B cell (primary cell): ENCODE measurements at places on chromosomes 3 and 15.

- no peak for DNase-seq
These were observed 5.1 kb downstream of the APBA2 start for GRCh38 chr15:28890711-28891495.

DNA sequence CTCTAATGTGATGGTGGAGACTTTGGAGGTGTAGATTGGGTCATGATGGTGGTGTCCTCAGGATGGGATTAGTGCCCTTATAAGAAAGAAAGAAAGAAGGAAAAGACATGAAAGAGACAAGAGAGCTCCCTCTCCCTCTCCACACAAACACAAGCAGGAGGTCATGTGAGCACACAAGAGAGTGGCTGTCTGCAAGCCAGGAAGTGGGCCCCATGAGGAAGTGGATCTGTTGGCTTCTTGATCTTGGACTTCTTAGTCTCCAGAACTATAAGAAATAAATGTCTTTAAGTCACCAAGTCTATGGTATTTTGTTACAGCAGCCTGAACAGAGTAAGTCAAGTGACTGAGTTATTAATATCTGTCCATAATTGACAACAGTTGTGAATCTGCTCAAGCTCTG, 17.1 kb downstream of the IQCB1 start:
- DNase-seq = no peak

DNA sequence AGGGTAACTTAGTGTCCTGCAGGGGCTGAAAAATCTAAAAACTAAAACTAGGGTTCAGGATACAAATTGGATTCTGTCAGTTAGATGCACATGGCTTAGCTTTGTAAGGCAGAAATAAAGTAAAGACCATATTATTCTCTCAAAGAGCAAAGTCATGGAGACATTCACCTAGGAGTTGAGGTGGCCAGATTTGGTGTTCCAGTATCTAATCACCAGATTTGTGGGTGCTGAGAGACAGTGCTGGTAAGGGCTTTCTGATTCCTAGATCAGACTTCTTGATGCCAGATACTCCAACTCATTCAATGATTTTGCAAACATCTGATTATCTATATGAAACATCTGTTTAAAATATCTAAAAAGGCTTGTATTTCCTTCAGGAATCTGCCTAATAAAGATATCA, 28.3 kb upstream of the TBC1D5 start:
- DNase-seq = no peak

DNA sequence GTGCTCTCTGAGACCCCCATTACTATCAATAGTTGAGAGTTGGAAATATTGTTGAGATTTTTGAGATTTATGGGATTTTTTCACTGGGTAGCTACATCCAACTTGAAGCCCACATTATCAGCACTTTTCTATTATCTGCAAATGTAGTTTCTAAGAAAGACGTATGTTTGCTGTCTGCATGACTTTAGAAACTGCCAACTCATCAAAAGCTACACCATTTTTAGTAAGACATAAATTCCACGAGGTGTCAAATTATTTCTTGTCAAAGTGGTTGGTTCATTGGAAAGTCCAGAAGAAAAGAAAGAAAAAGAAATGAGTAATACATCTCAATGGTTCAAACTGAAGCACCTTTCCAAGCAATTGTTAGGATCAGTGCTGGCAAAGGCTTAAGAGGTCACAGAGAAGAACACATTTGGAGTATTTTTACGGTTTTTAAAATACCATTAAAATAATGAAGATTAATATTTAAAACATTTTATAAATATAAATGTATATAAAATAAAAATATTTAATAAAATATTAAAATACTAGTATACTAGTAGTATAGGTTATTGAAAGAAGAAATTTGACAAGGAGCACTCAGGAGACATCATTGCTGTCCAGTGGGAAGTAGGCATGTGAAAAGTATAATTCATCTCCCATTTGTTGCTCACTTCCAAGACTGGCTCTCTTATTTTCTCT, 463.5 kb downstream of the TAFA4 start:
- no peak for DNase-seq

- DNase-seq = no peak
These were observed 123.9 kb downstream of the OXNAD1 start for GRCh38 chr3:16388850-16389441.

GRCh38 chr15:93360976-93361375, 272.0 kb upstream of the RGMA start:
- no peak for DNase-seq

GRCh38 chr15:38690216-38690615, 125.6 kb upstream of the RASGRP1 start:
- DNase-seq = no peak

- DNase-seq = peak; percentile 23
These were observed 1.9 kb downstream of the CBLB start for GRCh38 chr3:105866656-105867653.

- peak; percentile 53 for DNase-seq
These were observed 82.7 kb upstream of the SLC6A6 start for GRCh38 chr3:14319654-14320182.

DNA sequence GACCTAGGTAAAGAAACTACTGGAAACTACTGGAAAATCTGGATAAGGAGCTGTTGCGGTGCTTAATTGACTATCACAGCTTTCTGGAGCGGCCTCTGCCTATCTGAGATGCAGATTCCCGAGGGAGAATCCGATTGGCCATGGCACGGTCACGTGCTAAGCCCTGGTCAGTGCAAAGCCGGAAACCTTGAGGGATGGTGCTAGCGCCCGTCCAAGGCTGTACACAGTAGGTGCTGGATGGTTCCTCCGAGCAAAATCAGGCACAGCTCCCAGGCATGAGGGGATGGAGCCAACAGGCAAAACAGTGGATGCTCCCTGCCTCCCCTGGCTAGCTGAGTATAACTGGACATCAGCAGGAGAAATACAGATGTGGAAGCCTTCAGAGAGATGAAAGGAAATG, 238.7 kb upstream of the HES1 start:
- no peak for DNase-seq

- no peak for DNase-seq
These were observed 55.1 kb downstream of the CD47 start for GRCh38 chr3:108035751-108036150.

GRCh38 chr3:63400246-63400860, 122.2 kb downstream of the SYNPR start:
- no peak for DNase-seq

- DNase-seq = peak; percentile 89
These were observed at the start of gene RAB43 for GRCh38 chr3:129121792-129122411. Gene RAB43, minus strand, starts transcription at chr3:129121804. Its CDS starts 315 bp downstream, at chr3:129121489.

GRCh38 chr3:107076946-107077345, 300.3 kb upstream of the CCDC54 start:
- no peak for DNase-seq

DNA sequence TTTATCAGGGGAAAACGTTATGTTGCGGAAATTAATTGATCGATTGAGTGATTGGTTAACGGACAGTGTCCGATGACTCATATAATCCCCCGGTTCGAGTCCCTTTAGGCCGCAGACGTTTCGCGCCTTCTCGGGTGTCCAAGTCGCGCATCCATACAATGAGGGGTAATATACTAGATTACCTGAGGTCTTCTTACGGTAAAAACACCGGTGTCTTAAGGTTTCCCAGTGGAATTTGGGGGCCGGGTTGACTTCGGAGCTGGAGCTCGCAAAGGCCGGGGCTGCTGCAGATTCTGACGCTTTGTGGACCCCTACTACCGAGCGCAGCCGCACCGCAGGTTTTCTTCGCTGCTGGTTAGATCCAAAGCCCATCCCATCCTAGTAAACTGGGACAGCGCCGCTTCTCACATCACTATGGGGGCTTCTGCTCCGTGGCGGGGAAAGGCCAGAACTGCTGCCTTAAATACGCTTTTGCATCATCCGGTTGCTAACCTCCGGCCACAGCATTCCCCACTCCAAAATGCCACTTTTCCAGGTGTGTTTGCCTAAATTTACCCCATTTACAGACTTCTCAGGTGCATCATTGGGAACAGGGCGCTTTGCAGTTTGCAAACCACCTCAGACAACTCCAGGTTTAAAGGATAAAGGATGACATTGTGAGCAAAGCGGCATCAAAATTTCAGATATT, 858 bp upstream of the SACM1L start:
- no peak for DNase-seq

GRCh38 chr3:39021465-39022285, 30.1 kb downstream of the SCN11A start:
- DNase-seq = no peak

DNA sequence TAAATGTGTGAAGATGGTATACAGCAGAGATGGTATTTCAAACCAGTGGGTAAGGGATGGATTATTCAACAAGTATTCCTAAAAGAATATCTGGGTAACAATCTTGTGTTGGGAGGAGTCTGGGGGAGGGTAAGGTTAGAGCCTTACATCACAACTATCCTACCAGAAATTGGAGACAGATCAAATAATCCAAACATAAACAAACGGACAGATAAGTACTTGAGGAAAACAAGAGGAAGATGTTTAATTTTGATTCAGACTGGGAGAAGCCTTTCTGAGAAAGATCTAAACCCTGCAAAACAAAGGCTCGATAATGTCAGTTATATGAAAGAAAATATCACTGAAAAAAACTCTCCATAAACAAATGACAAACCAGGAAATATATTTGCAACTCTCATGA, 77.9 kb downstream of the SLC9A9 start:
- no peak for DNase-seq

- no peak for DNase-seq
These were observed 108.9 kb downstream of the EDEM1 start for GRCh38 chr3:5296362-5296761.

DNA sequence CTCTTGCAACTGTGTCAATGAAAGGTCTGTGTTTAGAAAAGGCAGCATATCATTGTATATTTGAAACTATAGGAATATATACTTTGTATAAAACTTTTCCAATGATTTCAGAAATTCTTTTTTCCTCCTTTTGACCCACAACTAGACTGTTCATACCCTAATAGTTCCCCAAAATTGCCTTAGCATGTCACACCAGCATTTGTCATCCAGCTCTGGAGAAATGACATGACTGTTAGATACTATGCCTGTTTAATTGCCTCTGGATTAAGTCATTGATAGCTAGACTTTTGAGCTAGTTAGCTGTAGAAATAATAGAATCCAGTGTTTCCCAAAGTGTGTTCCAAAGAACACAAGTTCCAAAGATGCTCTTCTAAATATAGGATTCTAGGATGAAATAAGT, 32.4 kb downstream of the B3GALNT1 start:
- DNase-seq = no peak

GRCh38 chr15:99562238-99562637, 3.5 kb upstream of the MEF2A start:
- DNase-seq = no peak

GRCh38 chr3:184366619-184367289, 5.2 kb downstream of the POLR2H start:
- no peak for DNase-seq

DNA sequence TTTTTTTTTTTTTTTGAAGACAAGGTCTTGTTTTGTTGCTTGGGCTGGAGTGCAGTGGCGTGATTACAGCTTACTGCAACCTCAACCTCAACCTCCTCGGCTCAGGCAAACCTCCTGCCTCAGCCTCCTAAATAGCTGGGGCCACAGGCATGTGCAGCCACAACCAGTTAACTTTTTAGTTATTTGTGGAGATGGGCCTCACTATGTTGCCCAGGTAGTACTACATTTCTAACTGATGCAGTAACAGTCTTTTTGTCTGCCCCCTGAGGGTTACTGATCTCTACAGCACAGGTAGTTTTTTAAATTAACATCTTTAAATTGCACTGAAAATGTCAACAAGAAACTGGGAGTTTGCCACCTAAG, 3.4 kb upstream of the LMLN start:
- no peak for DNase-seq

- DNase-seq = no peak
These were observed 56.2 kb upstream of the VEPH1 start for GRCh38 chr3:157559401-157559800.

- no peak for DNase-seq
These were observed 2.4 kb downstream of the CMTM6 start for GRCh38 chr3:32500231-32500630.

- no peak for DNase-seq
These were observed 18.1 kb upstream of the POC1A start for GRCh38 chr3:52172262-52172757.

GRCh38 chr3:116445990-116446389, 703 bp upstream of the LSAMP start:
- no peak for DNase-seq

DNA sequence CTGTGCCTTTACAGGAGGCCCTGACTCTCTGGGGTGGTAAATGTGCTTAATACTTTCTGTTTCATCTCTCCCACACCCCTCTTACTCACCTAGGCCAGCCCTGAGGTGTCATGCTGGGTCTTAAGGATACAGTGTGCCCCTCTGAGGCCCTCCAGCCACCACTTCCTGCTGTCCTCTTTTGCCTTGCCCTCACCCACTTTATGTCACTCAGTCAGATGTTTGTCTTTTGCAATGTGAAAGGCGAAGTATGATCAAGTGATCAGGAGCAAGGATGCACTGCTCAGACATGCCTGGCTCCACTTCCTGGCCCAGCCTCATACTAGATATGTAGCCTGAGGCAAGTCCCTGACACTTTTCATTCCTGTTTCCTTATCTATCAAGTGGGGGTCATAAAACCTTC, 339.0 kb upstream of the NR2E3 start:
- no peak for DNase-seq

DNA sequence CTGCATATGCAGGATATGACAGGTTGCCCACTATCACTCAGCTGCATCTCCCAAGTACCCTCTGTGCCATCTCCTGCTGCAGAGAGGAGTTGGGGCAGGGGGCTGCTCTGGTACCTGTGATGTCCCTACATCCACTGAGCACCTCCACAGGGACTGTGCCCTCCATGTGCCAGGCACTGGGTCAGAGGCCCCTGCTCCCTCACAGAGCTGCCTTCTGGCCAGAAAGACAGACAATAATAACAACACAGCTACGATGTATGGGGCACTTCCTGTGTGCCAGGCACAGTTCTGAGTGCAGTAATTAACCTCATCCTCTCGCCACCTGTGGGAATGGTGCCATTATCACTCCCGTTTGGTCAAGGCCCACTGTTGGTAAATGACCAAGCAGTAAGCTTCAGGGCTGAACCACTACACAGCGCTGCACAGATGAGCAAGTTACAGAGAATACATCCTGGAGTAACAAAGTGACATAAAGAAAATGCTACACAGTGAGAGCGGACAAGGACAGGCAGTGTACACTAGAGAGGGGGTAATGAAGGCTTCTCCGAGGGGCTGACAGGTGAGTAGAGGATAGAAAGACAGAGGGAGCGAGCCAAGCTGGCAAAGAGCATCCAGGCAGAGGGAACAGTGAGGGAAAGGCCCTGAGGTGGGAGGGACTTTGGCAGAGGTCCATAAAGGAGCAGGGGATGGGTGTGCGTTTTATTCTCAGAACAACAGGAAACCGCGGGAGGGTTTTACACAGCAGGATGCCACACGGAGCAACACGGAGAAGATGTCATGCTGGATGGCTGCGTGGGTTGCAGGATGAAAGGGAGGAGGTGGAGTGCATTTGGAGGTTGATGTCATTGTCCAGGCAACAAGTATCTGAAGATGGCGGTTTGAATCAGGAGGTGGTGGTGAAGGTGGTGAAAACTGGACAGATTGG, 13.6 kb downstream of the WNT7A start:
- no peak for DNase-seq
